Left lobe of liver (tissue), 2 donors: ENCODE measurements at places on chromosomes 2 and 18. TPM values are rescaled to one million over a fixed set of nuclear protein-coding genes. Genes with fewer than 3 reads are reported as not detected.

LCT gene
- not detected for total RNA-seq

CDH2 gene
- total RNA-seq: 34.2 TPM

TDRD15 gene
- total RNA-seq: 0.93 TPM

UGT1A3 gene
- 52.8 TPM for total RNA-seq

MROH2A gene
- 6.6 TPM for total RNA-seq

ERMN gene
- total RNA-seq: not detected

GRB14 gene
- 39.3 TPM for total RNA-seq

DSG3 gene
- total RNA-seq: not detected

RIT2 gene
- not detected for total RNA-seq
